ENCODE measurements at places on chromosomes 12 and 14.

DNA sequence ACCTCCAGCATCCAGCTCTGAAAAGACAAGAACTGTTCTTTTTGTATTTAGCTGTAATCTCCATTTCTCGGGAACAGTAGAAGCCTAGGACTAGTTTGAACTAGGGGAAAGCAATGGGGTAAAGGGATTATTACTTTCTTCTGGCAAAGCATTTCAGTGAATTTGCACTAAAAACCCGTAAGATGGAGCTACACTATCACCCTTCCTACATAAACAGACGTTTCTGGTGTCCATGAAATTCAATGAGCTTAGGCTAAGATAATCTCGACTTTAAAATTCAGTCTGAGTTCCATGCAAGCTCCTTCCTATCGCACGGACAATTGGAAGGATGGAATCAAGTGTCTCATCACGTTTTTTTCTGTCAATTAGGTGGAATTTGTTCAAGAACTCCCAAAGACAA is 24.0 kb downstream of the ACSM4 start:
- DNase-seq = peak; percentile 30

DNA sequence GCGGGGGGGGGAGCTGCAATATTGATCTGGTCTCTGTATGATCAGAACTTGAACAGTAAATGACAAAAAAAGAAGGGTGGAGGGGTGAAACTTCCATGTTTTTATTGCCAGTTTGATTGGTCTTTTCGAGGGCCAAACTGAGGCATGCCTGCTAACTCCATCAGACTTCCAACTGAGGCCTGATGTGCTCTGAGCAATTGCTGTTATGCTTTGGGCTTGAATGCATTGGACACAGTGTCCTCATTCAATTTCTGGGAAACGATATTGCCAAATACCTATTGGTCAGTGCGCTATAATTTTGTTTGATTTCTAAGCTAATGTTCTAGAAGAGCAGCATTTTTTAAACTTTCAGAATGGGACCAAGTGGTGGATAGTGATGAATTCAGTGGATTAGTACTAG is 2.1 kb upstream of the SLC38A2 start:
- no peak for DNase-seq

DNA sequence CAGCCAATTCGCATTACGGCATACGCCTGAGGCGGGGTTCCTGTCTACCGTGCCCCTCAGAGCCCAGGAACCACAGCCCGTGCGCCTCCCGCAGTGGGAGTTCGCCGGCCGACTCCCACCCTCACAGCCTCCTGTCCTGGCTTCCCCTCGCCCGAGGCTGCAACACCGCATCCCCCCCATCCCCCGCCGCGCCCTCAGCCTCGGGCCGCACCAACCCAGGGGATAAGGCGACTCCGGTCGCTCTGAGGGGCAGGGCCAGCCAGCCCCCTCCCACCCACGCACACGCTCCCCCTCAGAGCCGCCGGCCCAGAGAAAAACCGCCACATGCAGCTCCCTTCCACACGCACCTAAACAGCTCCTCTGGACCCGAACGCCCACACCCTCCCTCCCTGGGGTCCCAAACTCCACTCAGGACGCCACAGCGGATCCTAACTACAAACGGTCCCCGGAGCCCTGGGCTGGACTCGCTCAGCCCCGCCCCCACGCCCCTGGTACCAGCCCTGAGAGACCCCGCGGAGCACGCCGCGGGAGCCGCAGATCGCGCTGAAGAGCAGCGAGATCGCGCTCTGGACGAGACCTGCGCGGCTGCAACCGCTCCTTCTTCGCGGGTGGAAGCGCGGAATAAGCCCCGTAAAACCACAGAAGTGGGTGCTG is at the start of gene C14orf39:
Gene C14orf39 (minus strand): TSS at position 466 of the 654 bp plus-strand sequence. CDS start 985 bp downstream, outside the sequence.
- DNase-seq = no peak

- no peak for DNase-seq
Observed at GRCh38 chr14:39739796-39740195, 307.6 kb upstream of the FBXO33 start.

DNA sequence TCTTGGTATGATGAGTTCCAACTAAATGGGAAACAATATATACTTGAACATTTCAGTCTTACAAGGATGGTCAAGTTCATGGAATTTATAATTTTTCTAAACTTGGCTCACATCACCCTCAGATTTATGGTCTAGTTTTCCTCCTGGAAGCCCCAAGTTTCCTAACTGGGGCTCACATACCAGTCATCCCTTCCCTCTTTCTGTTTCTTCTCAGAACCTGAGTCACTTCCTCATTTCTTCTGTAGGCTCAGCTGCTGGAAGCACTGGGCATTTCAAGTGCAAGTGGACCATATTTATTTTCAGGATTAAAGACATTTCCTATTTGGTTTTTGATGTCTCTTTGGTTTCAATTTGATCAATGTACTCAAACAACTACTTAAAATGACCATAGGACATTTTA is 55.4 kb downstream of the GRIP1 start:
- DNase-seq = no peak

- DNase-seq = peak; percentile 69
Observed at GRCh38 chr14:61472011-61472672, 150.8 kb downstream of the PRKCH start.

- DNase-seq = peak; percentile 80
Observed at GRCh38 chr12:13981990-13982389, 588 bp upstream of the GRIN2B start.

DNA sequence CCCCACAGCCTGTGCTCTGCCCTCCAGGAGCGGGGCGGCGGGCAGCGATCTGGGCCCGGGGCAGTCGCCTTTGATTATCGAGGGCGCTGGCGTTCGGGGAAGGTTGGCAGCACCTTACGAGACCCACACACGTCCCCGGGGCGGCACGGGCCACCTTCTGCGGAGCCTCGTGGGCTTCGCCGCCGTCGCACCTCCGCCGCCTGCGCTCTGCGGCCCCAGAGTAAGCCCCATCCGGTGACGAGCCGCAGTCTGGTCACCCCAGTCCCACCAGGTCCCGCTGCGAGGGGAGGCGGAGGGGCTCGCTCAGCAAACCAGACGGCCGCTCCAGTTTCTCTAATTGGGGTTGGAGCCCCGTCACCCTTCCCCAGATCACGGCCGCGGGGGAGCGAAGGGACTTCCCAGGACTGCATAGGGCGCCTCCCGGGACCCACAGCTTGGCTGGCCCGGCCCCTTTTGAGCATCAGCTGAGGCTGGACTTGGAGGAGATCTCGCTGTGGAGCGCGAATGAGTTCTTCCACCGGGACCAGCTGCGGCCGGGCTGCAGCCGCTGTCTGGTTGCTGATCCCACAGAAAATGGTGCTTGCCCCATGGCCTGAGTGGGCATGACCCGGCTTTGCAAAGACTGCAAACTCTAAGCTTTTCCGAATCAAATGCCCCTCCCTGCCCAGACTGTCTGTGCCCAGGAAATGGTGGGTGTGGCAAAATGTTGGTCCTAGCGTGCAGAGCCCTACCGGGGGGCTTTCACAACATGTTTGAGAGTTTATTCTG is 560 bp downstream of the LGALS3 start:
- no peak for DNase-seq

DNA sequence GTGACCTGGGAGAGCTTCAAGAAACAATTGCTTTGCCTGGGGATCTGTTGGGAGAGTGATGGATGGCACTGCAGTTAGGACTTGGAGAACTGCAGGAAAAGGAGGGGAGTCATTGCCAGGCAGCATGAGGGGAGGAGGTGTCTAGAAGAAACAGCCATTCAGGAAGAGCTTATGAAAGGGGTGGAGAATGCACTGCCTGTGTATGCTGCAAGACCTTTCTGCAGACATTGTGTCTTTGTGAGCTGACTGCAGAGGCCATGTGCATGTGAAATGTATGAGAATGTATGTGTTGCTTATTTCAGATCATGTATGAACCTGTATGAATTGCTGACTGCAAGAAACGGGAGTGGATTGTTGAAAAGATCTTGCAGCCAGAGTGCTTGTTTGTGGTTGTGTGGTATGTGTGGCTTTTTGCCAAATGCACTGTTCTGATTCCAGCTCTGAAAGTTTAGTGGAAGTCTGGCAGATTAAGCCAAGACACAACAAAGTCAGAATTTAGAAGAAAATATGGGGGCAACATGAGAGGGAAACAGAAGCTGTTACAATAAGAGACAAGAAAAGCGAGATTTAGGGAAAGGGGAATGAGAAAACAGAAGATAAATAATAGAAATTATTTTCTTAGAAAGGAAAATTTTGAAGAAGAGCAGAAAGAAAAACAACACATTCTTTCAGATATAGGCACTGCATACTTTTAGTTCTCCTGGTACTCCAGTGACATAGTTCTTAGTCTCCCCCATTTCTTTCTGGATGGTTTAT is 9.8 kb upstream of the RIMKLB start:
- DNase-seq = no peak

GRCh38 chr14:88929656-88930436 is 105.4 kb downstream of the TTC8 start:
- DNase-seq = no peak

- no peak for DNase-seq
Observed at GRCh38 chr14:92496191-92496857, 17.3 kb upstream of the RIN3 start.

DNA sequence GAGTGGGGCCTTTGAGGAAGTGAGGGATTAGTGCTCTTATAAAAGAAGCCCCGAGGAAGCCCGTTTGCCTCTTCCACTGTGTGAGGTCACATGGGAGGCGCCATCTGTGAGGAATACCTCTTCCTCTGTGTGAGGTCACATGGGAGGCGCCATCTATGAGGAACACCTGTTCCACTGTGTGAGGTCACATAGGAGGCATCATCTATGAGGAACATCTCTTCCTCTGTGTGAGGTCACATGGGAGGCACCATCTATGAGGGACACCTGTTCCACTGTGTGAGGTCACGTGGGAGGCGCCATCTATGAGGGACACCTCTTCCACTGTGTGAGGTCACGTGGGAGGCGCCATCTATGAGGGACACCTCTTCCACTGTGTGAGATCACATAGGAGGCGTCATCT is 69.7 kb downstream of the SLC24A4 start:
- DNase-seq = no peak

DNA sequence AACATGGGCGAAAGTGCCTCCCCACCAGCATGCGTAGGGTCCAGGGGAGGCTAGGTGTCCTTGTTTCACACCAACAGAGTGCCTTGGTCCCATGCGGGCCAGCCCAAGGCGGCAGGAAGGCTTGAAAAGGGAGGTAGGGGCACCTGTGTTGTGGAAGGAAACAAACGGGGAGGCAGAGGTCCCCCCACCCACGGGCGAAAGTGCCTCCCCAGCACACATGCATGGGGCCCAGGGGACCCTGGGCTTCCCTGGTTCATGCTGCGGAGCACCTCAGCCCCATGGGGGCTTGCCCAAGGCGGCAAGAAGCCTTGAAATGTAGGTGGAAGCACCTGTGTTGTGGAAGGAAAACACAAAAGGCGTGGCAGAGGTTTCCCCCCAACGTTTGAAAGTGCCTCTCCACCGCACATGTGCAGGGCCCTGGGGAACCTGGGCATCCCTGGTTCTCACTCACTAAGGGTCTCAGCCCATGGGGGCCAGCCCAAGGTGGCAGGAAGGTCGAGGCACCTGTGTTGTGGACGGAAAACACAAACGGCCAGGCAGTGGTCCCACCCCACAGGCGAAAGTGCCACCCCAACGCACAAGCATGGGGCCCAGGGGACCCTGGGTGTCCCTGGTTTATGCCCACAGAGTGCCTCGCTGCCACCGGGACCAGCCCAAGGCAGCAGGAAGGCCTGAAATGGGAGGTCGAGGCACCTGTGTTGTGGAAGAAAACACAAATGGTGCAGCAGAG is 374.7 kb downstream of the ALG10 start:
- DNase-seq = no peak

DNA sequence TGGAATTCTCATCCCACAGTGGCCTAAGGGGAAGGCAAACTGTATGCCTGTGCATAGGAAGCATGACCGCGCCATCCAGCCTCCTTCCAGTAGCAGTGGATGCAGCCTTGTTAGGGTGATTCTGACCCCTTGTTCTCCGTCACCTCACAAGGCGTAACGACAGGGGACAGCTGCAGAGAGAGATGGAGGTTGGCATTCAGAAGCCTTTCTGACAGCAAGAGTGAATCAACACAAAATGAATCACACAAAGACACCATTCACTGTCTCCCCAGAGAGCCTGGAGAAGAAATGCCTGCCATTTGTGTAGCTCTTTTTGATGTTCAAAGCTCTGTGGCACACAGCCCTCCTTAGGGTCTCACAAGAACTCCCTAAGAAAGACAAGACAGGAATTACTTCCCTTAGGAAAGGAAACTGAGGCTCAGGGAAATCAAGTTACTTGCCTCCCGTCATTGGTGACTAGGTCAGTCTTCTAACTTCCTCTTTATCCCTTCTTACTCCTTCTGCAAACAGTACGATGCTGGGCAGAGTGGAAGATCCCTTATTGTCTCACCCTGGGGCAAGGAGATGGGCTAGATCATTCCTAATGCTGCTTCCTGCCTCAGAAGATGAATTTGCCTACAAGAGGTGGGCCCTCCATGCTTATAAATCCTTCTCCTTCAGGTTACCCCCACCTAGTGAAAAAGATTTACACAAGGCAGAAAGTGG is 280.9 kb downstream of the CACNA1C start:
- DNase-seq = no peak

DNA sequence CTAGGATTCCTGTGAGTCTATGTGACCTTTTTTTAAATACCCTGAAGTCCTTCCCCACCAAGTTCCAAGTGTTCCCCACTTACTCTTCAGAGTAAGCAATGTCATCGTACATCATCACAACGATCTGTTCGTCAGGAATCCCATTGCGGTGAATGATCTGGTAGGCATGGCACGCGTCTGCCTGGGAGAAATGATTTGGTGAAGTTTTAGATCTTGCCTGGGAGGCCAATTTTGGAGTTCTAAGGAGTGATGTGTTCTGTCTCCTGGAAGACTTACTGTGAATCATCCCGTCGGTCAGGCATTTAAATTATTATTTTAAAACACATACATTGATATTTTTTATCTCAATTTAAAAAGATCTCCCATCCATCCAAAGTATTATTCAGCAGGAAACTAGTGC is 29.8 kb downstream of the LGMN start:
- DNase-seq = no peak

GRCh38 chr12:57853864-57854556 is 7.5 kb upstream of the CTDSP2 start:
- DNase-seq = no peak

GRCh38 chr12:49982246-49983087 is 9.7 kb downstream of the AQP6 start:
- peak; percentile 10 for DNase-seq

DNA sequence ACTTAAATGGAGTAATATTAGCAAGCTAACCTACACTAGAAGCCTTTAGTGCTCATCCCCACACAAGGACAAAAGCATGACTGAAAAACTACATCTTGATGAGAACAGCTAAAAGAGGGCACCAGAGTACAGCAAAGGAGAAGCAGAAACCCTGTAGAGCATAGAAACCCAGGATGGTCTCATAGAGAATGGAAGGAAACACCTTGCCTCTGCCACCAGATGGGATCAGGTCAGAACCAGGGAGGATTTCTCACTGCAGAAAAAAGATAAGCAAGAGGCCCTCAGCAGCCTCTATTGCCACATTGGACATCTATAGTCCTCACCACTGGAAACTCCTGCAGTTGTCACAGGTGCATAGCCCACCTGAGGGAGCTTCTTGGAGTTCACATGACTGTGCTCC is 13.6 kb upstream of the ZNF705A start:
- DNase-seq = no peak

GRCh38 chr14:50047274-50047676 is 69.1 kb downstream of the VCPKMT start:
- no peak for DNase-seq
